Smooth muscle cell of the coronary artery (primary cell): ENCODE measurements at places on chromosomes 7 and 10. TPM values are rescaled to one million over a fixed set of nuclear protein-coding genes. Genes with fewer than 3 reads are reported as not detected.

PPP1R3C gene
- 33.9 and 36.7 TPM in 2 replicates for total RNA-seq

FLNC gene
- 118 and 153 TPM in 2 replicates for total RNA-seq

TRIM74 gene
- 0.08 TPM in 1 of 2 replicates, not detected in the other for total RNA-seq

C7orf33 gene
- total RNA-seq, result not detected in 2 replicates

ZNF853 gene
- total RNA-seq, result 0.59 and 5.5 TPM in 2 replicates

NUPR2 gene
- not detected in 2 replicates for total RNA-seq
